Activated CD4-positive, alpha-beta T cell treated with anti-CD3 and anti-CD28 coated beads, Interleukin-2, amount 50 U/mL, for 16 hours (primary cell): ENCODE measurements at places on chromosomes 4 and X.

GRCh38 chr4:83558059-83558653 is 22.2 kb downstream of the GPAT3 start:
- DNase-seq: peak; percentile 16

DNA sequence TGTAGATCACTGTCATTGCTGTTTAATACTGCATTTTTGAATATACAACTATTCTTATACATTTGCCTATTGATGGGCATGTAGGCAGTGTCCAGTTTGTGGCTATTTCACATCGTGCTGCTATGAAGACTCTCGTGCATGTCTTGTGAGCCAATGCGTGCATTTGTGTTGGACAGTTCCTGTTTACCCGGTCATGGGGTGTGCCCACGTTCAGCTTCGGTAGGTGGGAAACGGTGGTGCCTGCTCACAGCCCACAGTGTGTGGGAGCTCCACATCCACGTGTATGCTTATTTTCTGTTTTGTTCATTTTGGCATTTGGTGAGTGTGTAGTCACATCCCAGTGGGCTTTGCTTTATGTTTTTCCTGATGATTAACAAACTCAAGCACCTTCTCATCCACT is 19.7 kb upstream of the RNF212 start:
- no peak for DNase-seq

- DNase-seq: no peak
Measured at GRCh38 chrX:1274786-1275185, 6.2 kb downstream of the CSF2RA start.

DNA sequence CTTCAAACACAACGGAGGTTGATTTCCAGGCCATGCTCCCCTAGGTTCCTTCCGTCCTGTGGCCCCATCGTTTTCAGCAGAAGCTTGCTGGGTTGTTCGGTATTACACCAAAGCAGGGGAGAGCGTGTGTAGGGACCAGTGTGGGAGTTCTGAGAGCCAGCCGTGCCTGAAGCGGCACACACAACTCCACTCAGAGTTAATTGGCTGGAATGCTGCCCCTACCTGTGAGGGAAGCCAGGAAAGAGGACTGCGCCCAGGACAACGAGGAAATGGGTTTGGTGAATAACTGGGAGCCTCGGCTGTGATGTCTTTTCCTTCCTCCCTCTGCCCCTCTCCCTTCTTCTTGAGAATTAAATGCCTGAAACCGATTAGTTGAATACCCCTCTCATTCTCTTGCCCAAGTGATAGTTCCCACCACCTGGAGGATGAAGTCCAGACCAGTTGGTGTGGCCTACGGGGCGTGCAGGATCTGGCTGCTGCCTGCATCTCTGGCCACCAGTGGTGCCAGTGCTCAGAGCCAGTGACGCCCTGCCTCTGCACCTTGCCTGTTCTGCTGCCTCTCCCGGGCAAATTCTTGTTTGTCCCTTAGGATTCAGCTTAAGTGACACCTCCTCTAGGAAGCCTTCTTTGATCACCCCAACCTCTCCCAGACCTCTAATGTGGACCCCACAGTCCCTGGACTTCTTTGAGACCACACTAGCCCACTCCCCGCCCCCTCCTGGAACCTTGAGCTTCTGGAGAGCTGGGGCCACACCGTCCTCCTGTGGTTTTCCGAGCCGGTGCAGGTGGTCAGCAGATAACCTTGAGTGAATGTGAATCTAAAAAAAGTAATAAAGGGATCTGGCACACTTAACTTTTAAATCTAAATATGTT is 33.6 kb downstream of the TBC1D14 start:
- DNase-seq: no peak

DNA sequence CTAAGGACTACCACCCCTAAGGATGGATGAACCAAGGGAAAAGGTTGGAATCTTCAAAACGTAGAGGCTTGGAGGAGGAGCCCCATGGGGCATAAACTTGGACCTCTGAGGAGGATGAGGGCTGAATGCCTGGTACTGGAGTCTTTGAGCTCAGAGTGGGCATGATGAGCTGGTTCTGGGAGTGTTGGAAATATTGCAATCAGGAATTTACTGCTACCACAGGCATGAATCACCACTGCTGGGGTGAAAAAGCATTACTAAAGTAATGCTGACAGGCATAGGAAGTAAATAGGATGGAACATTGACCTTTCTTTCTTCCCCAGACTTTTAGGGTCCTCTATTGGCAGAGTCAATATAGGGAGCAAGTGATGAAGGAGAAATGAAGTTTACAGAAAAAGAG is 105.8 kb upstream of the RPS6KA3 start:
- no peak for DNase-seq

GRCh38 chr4:120198411-120198810 is 131.8 kb upstream of the MAD2L1 start:
- no peak for DNase-seq

- no peak for DNase-seq
Measured at GRCh38 chr4:141047228-141047884, 85.9 kb downstream of the RNF150 start.

- no peak for DNase-seq
Measured at GRCh38 chr4:113397114-113397701, 347.8 kb downstream of the ANK2 start.
